ENCODE measurements at places on chromosomes 6 and 20.

- DNase-seq, result no peak
Measured at GRCh38 chr6:44969446-44970185, 358.5 kb upstream of the RUNX2 start.

DNA sequence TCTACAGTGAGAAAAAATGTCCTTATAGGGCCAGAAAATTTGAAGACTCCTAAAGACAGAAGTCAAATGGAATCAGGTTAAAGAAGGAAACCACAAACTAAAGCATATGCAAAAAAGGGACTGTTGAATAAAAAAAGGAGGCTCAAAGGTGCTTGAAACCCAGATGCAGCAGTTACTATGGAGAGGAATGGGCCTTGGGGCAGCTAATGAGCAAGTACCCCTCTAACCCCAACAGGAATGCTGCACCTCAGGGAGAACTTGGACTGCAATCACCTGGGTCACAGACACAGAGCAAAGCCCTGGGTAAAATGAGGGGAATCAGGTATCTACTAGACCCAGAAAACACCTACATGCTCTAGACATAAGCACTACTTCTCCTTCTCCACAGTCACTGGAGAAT, 313.9 kb downstream of the UBE3D start:
- no peak for DNase-seq

- no peak for DNase-seq
Measured at GRCh38 chr6:82251942-82252341, 4.4 kb upstream of the IBTK start.

GRCh38 chr6:47064274-47064673, 22.1 kb upstream of the ADGRF1 start:
- DNase-seq, result no peak

- DNase-seq, result no peak
Measured at GRCh38 chr20:58702859-58703648, 10.5 kb downstream of the NPEPL1 start.

DNA sequence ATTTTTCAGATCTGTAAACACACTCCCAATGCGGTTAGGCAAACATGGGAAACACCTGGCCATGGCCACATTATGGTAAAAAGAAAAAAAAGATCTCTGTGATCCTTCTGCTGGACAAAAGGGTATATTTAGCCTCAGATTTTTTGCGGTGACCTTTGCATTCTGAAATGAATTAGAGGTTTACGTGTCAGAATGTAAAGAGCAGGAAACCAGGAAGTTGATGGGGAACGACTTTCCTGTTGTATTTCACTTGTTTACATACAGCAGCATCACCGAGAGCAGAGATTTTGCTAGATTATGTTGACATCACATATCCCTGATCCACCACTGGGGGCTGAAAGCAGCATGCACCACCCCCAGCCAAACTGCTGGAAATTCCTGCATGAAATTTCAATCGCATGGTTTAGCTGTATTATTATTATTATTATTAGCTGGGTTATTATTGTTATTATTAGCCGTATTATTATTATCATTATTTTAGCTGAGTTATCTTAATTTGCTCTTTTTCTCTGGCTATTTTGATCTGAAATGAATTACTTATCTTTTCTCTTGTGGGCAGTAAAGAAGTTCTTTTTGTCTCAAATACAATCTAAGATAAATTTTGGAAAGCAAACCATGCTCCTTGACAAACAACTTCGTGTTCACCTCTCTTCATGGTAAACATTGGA, 189.4 kb downstream of the ZFP64 start:
- no peak for DNase-seq

Measured in HS-5 (cell line).